ENCODE measurements at places on chromosomes 7 and 10.

GRCh38 chr7:134669845-134670373 lies 23.3 kb downstream of the BPGM start:
- DNase-seq, result peak; percentile 6

DNA sequence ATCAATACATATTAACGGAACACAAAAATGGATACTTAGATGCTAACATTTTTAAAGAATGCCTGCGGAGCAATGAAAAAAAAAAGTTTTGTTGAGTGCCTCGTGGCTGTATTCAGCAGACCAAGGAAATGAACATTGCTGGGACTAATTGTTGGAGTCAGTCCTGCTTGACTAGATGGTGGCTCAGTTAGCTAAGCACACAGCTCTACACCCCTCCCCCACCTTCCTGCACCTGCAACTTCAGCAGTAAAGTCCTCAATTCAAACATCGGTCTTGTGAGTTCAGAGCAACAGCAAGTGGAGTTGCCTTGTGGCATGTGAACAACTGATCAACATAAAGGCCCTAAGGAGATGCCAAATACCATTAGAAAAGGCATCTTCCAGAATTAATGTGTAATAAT lies 326.0 kb upstream of the NPSR1 start:
- DNase-seq, result no peak

GRCh38 chr10:25642721-25643120 lies 291.3 kb upstream of the MYO3A start:
- no peak for DNase-seq

GRCh38 chr10:909831-910230 lies 21.7 kb downstream of the LARP4B start:
- DNase-seq, result no peak

GRCh38 chr7:50564640-50565558 lies at the start of gene DDC:
Gene DDC (minus strand): TSS chr7:50565405. CDS start chr7:50544085, 21,320 bp downstream.
- DNase-seq, result no peak

- DNase-seq, result no peak
These were observed 209.0 kb downstream of the MAGI2 start for GRCh38 chr7:79244482-79244881.

DNA sequence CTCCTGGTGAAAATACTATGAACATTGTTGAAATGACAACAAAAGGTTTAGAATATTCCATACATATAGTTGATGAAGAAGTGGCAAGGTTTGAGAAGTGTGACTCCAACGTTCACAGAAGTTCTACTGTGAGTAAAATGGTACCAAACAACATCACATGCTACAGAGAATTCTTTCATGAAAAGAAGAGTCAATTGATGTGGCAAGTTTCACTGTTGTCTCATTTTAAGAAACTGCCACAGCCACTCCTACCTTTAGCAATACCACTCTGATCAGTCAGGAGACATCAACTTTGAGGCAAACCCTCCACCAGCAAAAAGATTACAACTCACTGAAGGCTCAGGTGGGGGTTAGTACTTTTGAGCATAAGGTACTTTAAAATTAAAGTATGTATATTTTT lies 693.3 kb downstream of the GRID1 start:
- DNase-seq, result no peak

GRCh38 chr10:126397640-126398382 lies 9.5 kb upstream of the ADAM12 start:
- DNase-seq, result no peak

DNA sequence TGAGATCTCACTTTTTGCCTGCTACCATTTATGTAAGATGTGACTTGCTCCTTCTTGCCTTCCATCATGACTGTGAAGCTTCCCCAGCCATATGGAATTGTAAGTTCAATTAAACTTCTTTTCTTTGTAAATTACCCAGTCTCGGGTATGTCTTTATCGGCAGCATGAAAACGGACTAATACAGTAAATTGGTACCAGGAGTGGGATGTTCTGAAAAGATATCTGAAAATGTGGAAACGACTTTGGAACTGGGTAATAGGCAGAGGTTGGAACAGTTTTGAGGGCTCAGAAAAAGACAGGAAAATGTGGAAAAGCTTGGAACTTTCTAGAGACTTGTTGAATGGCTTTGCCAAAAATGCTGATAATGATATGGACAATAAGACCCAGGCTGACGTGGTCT lies 10.6 kb upstream of the GARIN1A start:
- DNase-seq, result no peak

DNA sequence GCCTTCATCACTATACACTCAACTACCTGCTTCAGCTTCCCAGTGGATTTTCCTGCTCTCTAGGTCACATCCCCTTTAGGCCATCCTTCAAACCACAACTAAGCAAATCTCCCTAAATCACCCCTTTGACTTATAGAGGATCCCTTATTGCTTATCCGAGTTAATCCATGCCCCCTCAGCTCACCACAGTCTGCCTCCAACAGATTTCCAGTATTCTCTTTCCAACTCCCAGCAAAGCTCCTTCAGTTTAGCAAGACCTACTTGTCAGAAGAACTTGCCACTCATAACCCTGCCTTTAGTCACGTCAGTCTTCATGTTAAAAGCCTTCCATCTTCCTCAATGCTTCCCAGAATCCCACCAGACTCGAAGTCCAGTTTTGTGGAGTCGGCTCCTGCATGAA lies 38.6 kb downstream of the RAPGEF5 start:
- no peak for DNase-seq

DNA sequence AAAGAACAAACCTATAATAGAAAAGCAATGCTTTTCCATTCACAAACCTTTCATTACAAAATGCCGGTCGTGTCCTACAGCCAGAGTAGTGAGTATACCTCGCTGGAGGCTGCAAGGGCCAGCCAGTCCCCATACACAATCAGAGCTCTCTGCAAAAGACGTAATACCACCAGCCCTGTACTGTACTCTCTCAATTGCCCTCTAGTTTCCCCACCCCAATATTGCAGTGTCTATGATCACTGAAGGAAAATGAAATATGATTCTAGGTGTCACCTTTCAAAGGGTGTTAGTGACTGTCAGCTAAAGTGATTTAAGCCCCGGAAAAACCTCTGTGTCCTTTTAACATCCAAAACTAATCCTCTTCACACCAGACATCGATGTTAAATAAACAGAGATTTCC lies 24.8 kb downstream of the PLXNA4 start:
- no peak for DNase-seq

DNA sequence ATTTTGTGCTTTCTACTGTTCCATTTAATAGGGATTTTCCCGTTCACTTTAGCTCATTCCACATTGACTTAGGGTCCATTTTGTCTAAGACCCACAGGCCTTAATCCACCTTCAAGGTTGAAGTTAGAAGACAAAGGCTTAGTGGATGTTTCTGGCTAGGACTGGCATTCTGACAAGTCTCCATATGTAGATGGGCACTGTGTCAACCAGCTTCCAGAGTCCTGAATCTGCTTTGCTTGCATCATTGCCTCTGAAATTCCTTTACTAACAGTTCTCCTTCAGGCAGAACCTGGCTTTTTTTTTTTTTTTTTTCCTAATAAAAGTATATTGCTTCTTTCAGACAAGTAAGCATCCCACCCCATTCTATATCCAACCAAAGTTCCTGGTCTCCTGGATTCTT lies 69.6 kb upstream of the PDCD4 start:
- no peak for DNase-seq

DNA sequence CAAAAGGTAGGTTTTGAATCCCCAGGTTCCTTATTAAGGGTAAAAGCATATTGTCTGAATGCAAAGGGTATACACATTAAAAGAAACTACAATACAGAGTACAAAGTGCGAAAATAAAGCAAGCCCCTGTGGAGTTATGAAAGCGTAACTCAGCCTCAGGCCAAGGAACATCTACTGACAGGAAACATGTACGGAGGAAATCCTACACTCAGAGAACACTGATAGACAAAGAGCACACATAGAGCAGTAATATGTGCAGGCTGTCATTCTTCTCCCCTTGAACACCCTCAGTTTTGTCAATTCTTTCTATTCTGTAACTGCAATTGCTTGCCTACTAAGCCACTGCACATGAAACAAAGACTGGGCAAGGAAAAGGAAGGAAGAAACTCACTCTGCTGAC lies 150.2 kb downstream of the DGKB start:
- DNase-seq, result no peak

DNA sequence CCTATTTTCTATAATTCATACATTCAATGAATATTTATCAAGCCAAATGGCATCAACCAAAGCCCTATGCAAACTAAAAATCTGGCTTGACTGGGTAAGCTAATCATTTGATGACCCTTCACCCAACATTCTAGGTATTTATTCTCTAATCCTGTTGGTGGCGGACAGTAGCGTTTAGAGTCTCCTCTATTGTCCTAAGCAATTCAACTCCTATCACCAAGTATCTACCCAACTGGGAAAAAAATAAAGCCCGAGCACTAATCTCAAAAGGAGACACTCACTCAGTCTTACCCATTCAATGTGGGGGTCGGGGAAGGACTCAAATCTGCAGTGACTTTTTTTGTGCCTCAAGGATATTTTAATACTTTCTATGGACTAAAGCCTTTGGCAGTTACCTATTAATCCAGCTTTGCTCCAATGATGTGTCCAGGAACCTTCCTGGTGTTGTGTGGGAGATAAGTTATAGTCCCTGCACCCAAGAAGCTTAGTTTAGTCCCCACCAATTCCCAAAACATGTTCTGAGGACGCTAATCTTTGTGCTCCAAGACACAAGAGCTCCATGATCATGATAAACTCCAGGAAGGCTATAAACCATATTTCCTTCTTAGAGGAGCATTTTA lies 30.6 kb downstream of the DNMBP start:
- no peak for DNase-seq

DNA sequence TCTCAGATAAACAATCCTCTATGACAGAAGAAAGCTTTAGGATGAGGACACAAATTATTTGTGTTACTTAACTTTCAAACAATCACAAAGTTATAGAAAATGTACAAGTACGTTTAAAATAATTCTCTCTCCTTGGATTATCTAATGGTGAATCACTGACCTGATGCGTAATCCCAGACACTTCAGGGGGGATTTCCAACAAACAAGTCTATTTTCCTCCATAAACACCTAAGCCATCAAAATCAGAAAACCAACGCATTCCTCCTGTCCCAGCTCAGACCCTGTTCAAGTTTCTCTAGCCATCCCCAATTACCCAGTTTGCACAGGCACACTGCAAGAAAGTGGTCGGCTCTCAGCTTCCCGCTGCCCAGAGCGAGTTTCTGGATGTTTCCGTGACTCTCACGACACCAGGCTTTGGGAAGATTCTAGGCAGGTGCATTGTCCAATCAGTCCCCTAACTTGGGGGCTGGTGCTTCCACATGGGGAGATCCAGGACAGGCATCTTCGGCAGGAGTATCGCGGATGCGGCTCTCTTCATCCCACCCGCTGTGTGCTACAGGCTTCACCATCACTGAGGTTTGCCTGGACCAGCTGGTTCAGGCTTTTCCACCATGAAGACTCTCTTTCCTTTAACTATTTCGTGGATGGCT lies 200.0 kb downstream of the ZMYND11 start:
- DNase-seq, result no peak

GRCh38 chr10:48390933-48391845 lies 84.7 kb downstream of the MAPK8 start:
- no peak for DNase-seq

DNA sequence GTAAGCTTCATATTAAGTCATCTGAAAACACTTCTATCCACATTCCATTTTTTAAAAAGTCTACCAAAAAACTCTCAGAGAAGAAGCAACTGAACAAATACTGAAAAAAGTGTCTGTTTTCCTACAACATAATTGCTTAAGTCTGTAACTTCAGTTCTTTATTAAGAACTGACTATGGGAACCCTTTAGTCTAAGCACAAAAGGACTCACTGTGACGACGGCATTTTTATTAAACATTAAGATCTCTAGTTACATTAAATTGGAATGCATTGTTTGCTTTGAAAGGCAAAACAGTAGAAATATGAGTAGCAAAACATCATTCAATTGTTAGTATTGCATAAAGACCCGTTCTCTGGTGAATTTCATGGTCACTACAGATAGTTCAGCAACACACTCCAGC lies 5.8 kb upstream of the FAM3C start:
- DNase-seq, result no peak

GRCh38 chr10:51170518-51171245 lies 96.4 kb downstream of the PRKG1 start:
- no peak for DNase-seq

DNA sequence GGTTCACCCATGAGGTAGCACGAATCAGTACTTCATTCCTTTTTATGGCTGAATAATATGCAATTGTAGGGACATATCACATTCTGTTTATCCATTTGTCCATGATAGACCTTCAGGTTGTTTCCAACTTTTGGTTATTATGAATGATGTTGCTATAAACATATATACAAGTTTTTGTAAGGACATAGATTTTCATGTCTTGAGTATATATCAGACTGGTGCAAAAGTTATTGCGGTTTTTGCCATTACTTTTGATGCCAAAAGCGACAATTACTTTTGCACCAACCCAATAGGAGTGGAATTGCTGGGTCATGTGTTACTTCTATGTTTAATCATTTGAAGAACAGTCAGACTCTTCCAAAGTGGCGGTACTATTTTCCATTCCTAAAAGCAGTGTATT lies 361.5 kb downstream of the RPS24 start:
- DNase-seq, result no peak

DNA sequence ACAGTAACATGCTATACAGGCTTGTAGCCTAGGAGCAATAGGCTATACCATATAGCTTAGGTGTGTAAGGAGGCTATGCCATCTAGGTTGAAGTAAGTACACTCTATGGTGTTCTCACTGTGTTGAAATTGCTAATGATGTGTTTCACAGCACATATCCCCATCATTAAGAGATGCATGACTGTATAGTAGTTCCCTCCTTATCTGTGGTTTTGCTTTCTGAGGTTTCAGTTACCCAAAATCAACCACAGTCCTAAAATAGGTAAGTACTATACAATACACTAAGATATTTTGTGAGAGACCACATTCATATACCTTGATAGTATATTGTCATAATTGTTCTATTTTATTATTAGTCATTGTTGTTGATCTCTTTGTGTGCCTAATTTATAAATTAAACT lies 12.7 kb downstream of the FZD1 start:
- no peak for DNase-seq

- no peak for DNase-seq
These were observed 88.6 kb downstream of the LYZL1 start for GRCh38 chr10:29377333-29377961.

DNA sequence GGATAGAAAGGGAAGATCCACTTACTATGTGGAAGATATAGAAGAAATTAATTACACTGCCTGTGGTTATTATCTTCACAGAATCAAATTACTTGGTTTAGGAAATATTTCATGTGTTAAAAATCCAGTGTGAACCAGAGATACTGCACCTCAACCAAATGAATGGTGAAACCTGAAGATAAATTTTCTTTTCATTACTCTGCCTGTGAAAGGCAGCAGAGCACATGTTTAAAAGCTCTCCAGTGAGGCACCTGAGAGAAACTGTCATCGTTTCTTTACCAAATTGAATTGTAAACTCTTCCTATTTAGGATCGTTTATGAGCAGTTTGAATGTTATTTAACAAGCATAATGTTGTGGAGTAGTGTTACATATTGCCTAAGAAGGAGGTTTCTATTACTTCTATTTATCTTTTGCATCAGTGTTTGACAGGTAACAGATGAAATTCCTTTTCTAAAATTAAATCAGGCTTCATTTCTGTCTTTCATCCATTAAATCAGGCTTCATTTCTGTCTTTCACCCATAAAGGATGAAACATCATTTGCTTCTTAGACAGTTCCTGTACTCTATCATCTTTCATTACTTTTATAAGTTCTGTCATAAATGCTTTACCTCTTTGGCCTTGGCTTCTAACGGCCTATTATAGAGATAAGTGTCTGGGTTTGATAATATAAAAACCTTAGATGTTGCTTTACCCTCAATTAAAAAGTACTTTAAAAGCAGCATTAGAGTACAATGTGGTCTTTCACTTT lies 266.6 kb downstream of the NXPH1 start:
- DNase-seq, result no peak

GRCh38 chr10:80253266-80253962 lies 36.0 kb downstream of the MAT1A start:
- no peak for DNase-seq

- peak; percentile 19 for DNase-seq
These were observed 28.9 kb downstream of the SKIDA1 start for GRCh38 chr10:21496343-21497176.

Data from activated CD4-positive, CD25-positive, alpha-beta regulatory T cell (primary cell).